ENCODE measurements at places on chromosomes 4 and X.

GRCh38 chr4:18676526-18676915, 655.0 kb upstream of the LCORL start:
- no peak for DNase-seq

DNA sequence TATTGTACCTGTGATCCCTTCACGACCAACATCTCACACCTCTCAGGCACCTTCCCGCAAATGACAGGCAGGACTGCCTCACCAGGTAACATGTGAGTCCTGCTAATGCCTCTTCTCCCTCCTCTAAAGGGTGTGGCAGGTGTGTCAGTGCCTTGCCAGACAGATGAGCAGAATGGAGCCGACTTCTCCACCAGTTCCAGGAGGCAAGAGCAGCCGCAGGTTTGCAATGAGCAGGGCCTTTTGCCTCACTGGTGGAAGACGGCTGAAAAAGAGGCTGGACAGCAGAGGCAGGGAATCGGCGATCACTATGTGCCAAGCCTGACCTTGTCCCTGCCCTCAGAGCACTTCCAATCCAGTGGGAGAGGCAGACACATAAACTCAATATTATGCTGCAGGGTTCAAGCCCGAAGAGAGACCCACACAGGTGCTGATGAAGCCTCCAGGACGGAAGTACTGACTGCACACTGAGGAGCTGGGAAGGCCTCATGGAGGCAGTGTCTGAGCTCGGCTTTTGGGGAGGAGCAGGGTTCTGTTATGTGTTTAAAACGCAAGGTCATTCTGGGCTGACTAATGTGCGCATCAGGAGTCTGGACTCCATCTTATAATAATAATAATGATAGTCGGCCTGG, 57.9 kb downstream of the C4orf50 start:
- no peak for DNase-seq

- no peak for DNase-seq
These were observed 296.8 kb upstream of the AADAT start for GRCh38 chr4:170386511-170386910.

DNA sequence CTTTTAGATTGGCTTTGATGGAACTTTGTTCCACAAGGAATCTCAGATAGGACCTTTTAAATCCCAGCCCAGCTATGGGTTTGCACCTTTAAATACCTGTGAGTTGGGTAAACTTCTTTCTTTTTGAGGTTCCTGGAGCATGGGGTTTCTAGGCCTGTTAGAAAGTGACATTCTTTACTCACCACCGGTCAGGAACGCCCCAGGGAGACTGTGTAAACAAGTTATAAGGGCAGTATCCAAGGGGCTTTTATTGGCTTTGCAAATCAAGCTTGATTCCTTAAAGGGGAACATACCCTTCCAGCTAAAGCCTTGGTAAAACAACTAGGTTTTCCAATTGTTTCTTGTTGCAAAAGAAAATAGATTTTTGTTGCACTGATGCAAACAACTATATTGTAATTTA, 93.4 kb downstream of the TENT5D start:
- DNase-seq, result no peak

DNA sequence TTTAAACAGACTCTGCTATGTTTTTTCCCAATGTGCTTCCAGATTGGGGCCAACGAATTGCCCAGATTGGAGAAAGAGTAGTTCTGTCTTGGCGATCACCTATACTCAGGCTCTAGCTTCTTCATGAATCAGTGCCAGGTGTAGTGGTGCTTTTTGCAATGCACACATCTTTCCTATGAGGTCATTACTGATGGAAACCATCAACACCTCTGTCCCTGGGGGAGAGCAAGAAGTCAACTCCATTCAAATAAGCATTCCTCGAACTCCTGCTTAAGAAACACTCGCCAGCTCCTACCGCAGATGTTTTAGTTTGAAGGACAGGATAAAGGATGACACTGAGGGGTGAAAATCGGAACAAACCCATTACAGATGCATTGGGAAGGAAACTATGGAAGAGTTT, 156.5 kb upstream of the DKK2 start:
- DNase-seq, result no peak

GRCh38 chrX:130994671-130995070, 63.5 kb upstream of the ARHGAP36 start:
- DNase-seq, result no peak

DNA sequence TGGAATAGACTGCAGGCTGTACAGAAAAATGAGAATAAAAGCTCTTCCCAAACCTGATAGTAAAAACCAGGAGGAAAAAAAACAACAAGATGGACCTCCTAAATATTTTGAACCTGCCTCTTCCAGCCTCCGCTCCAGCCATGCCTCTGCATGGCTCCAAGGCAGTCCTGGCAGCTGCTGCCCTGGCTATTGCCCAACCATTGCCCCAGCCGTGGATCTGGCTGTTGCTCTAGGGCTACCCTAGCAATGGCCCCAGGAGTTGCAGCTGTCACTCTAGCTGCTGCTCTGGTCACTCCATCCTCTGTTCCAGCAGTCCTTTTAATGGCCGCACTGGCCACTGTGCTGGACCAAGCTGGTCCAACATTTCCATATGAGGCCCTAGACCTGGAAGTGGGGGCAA, 1756.0 kb downstream of the C4orf33 start:
- DNase-seq, result no peak

GRCh38 chr4:10413177-10413576, 44.0 kb downstream of the ZNF518B start:
- no peak for DNase-seq

DNA sequence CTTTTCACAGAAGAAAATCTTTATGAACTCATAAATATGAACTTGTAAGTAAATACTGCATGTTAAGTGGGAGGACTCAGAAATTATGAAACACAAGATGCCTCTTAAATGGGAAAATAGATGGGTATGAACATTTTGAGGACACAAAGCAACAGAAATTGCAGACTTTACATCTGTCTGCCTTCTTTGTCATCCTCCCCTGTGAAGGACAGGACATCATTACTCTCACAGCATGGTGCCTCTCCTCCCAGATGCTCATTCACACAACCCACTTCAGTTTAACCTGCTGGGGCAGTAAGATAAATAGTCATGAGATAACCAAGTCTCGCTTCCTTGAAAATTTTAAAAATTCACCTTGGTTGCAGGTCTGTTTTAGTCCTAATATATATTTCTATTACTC, 144.5 kb downstream of the APBB2 start:
- no peak for DNase-seq

DNA sequence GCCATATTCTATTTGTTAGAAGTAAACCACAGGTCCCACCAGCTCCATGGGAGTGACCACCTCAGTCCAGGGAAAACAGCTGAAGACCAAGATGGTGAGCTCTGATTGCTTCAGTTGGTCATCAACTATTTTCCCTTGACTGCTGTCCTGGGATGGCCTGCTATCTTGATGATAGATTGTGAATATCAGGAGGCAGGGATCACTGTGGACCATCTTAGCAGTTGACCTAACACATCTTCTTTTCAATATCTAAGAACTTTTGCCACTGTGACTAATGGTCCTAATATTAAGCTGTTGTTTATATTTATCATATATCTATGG, 16.1 kb downstream of the TLR8 start:
- DNase-seq, result no peak

GRCh38 chr4:3746701-3747580, 19.2 kb upstream of the ADRA2C start:
- no peak for DNase-seq

GRCh38 chr4:132923516-132923915, 225.6 kb upstream of the PCDH10 start:
- DNase-seq, result no peak

- DNase-seq, result no peak
These were observed 8.6 kb downstream of the LCORL start for GRCh38 chr4:18012807-18013462.

DNA sequence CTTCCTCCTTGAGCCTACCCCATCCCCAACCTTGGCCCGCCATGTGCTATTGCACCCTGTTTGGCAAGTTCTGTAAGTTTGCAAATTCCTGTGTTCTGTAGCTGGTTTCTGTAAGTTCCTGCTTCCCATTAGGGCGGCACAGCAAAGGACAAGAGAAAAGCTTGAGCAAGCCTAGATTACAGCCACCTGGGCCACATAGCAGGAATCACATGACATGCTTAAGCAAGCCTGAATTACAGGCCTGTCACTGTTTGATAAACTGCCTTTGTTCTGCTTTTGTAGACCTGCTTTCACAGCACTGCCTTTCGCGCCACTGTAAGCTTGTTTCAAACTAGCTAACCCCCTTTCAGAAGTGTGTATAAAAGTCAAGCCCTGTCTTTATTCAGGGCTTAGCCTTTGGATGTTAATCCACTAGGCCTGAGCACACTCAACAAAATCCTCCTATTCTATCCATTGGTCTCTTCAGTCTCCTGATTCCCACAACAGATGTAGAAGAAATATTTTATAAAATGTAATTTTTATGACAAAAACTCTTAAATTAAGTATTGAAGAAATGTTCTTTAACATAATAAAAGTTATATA, 906.8 kb upstream of the NDST4 start:
- no peak for DNase-seq

GRCh38 chr4:77819404-77819842, 255 bp upstream of the CNOT6L start:
- no peak for DNase-seq

- no peak for DNase-seq
These were observed 72.4 kb downstream of the PAPSS1 start for GRCh38 chr4:107647591-107647990.

- DNase-seq, result no peak
These were observed 1.4 kb downstream of the KLHL34 start for GRCh38 chrX:21656587-21657317.
